ENCODE measurements at places on chromosomes 16 and 17.

DNA sequence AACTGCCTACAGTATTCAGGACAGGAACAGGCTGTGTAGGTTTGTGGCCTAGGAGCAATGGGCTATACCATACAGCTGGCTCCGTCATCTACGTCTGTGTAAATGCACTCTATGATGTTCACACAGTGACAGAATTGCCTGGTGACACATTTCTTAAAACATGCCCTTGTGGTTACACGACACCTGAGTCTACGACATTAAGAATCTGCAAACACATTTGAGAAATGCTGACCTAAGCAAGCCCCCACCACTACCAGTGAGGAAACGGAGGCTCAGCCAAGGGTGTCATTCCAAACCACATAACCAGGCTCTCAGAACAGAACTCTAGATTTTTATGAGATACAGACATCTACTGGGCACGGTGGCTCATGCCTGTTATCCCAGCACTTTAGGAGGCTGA lies 23.5 kb downstream of the USP36 start:
- DNase-seq = no peak

- no peak for DNase-seq
These were observed 254.3 kb downstream of the WWOX start for GRCh38 chr16:78353640-78354275.

DNA sequence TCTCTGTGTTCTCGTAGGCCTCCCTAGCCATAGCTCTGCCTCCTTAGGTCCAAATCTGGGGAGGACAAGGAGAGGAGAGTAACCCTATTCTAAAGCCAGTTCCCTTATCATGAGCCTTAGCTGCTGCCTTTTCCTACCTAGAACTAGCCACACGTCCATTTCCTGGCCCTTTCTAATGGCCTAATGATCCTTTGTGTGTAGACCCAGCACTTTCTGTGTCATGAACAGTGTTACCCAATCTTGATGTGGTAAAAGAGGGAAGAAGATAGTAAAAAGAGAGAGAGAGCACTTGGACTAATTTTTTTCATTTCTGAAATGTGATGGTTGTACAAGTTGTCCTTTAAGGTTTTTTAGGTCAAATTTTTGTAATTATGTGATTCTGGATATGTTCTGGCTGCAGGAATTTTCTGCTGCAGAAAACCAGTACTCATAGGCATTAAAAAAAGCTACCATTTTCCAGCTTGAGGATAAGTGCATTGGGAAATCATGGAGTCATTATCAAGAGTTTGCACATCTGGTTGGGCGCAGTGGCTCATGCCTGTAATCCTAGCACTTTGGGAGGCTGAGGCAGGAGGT lies 18.2 kb downstream of the CASC3 start:
- no peak for DNase-seq

DNA sequence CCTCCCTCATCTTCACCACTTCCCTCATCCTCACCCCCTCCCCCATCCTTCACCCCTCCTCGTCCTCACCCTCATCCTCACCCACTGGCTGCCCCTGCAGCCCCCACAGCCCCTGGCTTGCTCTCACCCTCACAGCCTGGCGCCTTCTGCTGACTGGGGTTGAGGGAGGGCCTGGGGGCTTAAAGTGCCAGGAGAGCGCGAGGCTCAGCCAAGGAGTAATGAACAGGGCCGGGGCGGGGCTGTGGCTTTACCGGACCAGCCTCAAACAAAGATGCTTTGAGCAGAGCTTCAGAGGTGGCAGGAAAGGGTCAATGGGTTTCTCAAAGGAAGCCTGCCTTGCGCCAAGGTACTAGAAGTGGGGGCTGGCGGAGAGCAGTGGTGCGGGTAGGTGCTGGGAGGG lies at the start of gene PRSS33:
Gene PRSS33 (minus strand): TSS at position 155 of the 400 bp plus-strand sequence. CDS start 1,013 bp downstream, outside the sequence.
- no peak for DNase-seq

DNA sequence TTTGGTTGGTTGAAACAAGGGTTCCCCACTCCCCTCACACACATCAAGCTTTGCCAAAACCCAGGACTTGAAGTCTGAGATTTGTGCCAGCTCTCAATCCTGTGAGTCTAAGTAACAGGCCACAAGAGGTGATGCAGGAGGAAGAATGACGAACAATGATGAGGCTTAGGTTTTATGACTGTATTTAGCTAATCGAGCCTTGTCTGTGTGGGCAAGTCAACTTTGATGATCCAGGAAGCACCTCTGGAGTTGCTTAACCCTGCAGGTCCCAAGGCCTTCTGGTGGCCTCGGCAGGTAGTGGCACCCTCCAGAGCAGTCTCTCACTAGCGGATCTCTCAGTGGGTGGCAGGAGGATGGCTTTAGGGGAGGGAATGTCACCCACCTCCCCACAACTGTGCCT lies 28.7 kb downstream of the CDK5RAP3 start:
- no peak for DNase-seq

- peak; percentile 95 for DNase-seq
These were observed 170.7 kb downstream of the CYB561 start for GRCh38 chr17:63275318-63275970.

GRCh38 chr16:28943281-28943680 lies 7.5 kb upstream of the NFATC2IP start:
- no peak for DNase-seq

DNA sequence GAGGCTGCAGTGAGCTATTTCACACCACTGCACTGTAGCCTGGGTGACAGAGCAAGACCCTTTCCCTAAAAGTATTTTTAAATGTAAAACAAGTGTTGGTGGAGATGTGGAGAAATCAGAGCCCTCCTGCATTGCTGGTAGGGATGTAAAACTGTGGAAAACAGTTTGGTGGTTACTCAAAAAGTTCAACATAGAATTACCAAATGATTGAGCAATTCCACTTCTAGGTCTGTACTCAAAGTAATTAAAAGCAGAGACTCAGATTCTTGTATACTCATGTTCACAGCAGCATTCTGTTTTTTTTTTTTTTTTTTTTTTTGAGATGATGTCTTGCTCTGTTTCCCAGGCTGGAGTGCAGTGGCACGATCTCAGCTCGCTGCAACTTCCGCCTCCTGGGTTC lies 141.8 kb downstream of the PITPNC1 start:
- no peak for DNase-seq

- no peak for DNase-seq
These were observed 18.5 kb upstream of the TMIGD1 start for GRCh38 chr17:30352240-30352814.

DNA sequence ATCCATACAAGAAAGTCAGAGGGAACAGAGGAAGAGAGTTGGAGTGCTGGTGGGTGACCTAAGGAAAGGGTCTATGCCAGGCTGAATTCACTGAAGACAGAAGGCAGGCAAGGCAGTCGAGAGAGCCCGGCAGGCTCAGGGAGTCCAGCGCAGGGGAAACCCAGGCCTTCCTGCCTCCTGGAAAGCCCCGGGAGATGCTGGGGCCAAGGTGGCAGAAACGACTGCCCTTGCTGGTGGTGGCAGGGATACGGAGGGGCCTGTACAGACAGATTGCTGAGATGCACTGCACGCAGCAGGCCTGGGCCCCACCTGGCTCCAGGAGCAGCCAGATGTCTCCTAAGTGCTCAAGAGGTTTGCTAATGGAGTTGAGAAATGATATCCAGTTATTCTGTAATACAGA lies 59.8 kb downstream of the GTF3C1 start:
- no peak for DNase-seq

- no peak for DNase-seq
These were observed 155.6 kb downstream of the SNX11 start for GRCh38 chr17:48262982-48263730.

- DNase-seq = no peak
These were observed 13.3 kb downstream of the RFFL start for GRCh38 chr17:35050170-35050569.

GRCh38 chr17:6559753-6560215 lies 3.4 kb upstream of the PITPNM3 start:
- no peak for DNase-seq

GRCh38 chr17:35731239-35731916 lies at the start of gene RASL10B:
RASL10B (plus strand) TSS chr17:35731639; CDS start chr17:35735185, 3,546 bp downstream.
- no peak for DNase-seq

DNA sequence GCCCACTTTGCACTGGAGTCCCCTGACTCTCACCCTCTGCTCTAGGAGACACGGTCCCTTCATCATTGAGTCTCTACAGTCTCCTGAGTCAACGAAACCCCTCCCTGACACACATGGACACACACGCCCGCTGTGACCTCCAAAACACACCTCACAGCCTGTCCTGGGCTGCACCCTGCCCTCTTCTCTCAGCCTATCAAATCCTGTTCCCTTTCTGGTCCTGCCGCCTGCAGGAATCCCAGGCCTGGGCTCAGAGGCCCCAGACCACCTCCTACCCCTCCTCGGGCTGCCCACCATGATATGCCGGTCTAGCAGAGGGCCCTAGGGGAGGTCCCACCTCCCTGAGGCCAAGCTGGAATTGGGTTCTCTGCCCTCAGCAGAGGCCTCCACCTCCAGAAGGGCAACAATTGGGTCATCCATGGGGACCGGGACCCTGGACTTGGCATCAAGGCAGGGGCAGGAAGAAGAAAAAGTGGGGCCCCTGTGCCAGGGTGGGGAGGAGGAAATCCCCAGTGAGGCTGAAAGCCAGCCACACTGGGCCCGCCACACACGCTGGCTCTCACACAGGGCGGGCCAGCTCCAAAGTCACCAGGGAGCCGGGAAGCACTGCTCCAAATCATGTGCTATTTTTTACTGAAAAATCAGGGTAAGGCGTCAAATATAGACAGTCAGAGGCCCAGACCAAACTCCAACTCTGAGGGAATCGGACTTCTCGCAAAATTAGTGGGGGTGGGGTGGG lies 3.4 kb downstream of the PPP1R9B start:
- DNase-seq = no peak

GRCh38 chr17:61402978-61403800 lies 3.5 kb downstream of the TBX2 start:
- no peak for DNase-seq

- DNase-seq = peak; percentile 96
These were observed 8.2 kb upstream of the COL1A1 start for GRCh38 chr17:50209472-50210239.

DNA sequence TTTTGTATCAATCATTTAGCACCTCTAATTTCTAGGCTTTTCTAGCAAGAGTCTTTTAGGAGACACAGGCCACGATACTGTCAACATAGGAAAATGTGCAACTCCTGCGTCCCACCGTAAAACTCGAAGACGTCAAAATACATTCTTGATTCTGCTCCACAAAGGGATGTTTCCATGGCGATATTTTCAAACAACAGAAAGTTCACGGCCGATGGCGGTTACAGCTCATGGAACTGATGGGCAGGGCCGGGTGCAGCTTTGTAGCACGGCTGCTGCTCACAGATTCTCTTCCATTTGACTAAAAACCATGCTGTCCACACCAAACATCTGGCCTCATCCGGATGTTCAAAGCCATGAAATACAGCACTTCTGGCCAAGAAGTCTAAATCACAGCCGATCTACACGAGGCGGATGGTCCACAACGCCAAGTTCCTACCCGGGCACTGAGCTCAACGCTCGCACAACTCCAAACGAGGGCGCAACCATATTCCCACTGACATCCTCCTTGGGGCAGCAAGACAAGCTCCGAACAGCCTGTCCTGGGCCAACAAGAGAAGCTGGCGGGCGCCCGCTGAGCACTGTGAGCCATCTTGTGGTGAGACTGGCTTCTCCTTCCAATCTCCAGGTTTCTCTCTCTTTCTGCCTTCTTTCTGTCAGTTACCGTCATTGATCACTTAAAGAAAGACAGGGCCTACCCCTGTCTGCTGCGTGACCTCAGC lies 79.8 kb downstream of the ZNF778 start:
- DNase-seq = no peak

DNA sequence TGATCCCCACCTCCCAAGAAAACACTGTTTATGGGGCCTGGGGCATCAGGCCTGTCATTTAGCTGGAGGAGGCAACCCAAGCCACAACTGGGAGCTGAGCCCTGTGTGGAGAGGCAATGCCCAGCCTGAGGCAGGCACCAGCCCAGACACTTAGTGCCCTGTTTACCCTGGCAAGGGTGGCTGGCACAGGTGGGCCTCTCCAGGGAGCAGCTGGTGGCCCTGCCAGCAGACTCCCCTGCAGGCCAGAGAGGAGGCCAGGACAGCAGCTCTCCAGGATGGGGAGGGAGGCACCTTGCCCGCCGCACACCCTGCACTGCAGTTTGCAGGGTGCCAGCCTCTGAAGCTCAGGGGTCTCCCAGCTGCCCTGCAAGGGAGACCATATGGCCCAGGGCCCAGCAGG lies 9.1 kb upstream of the TMEM92 start:
- DNase-seq = no peak

DNA sequence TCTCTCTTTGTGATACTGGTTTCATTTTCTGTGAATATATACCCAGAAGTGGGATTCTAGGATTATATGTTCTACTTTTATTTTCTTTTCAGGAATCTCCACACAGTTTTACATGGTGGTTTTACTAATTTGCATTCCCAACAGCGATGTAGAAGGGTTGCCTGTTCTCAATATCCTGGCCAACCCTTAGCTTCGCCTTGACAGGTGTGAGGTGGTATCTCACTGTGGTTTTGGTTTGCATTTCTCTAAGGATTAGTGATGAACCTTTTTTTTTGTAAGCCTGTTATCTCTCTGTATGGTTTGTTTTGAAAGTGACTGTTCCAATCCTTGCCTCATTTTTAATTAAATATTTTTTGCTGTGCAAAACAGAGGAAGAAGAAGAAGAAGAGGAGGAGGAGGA lies 937.7 kb downstream of the CDH8 start:
- DNase-seq = no peak

- DNase-seq = no peak
These were observed 77.4 kb downstream of the SKAP1 start for GRCh38 chr17:48352630-48353029.
